ENCODE measurements at places on chromosomes 12 and 14. TPM values are rescaled to one million over a fixed set of nuclear protein-coding genes. Genes with fewer than 3 reads are reported as not detected.

The SLC38A6 gene
- 12.6 TPM for total RNA-seq

The SPTB gene
- total RNA-seq = 2.1 TPM

The CCDC175 gene
- total RNA-seq = not detected

The CLEC6A gene
- total RNA-seq = not detected

DNA sequence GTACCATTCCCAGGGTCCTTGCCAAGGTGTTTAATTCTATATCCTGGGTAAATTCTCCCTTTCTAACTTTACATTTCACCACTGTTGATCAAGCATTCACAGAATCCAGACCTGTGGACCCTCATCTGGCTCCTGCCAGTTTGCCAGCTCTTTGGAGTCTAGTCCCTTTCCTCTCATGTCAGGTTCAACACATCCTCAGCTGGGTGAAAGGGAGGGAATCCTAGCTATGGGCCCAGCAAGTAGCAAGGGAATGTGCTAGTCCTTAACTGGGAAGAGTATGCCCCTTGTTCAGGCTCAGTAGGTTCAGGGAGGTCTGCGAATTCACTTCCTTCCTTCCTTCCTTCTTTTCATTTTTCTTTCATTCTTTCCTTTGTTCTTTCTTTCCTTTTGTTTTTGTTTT, 38.2 kb upstream of the HMGA2 start:
- H3K4me1 ChIP-seq = peaks cover 10% of the 10 kb centered on the region
- no peak overlapping the region for H3K27ac ChIP-seq
- H3K27me3 ChIP-seq = no peaks in the 10 kb centered on the region
- DNase-seq = no peak
- no peaks in the 10 kb centered on the region for H3K36me3 ChIP-seq

DNA sequence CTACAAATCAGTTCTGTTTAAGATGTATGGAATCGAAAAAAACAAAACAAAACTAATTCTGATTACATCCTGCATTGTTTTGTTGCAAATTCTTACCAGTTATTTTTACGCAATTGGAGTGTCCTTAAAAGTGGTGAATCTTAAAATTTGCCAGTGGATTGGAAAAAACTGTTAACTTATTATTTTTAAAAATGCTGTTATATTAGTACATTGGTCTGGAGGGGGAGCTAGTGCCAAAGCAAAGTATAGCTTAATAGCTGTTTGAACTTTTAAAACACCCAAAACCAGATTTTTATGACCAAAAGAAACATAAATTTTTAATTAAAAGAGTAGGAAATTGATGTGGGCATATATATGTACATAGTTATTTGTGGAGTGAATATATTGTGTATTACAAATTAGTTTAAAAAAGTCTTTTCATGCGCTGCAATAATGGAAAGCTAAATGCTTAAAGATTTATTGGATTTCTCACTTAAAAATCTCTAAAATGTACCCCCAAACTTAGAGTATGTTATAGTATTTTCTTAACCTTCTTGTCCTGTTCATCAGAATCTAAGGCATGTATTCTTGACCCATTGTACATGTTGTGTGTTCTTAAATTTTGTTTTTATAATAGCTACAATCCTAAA, 2.5 kb downstream of the FUT8 start:
- peak; percentile 57 for DNase-seq
- H3K36me3 ChIP-seq = no peaks in the 10 kb centered on the region
- H3K4me3 ChIP-seq = no peak overlapping the region
- H3K27me3 ChIP-seq = no peaks in the 10 kb centered on the region

DNA sequence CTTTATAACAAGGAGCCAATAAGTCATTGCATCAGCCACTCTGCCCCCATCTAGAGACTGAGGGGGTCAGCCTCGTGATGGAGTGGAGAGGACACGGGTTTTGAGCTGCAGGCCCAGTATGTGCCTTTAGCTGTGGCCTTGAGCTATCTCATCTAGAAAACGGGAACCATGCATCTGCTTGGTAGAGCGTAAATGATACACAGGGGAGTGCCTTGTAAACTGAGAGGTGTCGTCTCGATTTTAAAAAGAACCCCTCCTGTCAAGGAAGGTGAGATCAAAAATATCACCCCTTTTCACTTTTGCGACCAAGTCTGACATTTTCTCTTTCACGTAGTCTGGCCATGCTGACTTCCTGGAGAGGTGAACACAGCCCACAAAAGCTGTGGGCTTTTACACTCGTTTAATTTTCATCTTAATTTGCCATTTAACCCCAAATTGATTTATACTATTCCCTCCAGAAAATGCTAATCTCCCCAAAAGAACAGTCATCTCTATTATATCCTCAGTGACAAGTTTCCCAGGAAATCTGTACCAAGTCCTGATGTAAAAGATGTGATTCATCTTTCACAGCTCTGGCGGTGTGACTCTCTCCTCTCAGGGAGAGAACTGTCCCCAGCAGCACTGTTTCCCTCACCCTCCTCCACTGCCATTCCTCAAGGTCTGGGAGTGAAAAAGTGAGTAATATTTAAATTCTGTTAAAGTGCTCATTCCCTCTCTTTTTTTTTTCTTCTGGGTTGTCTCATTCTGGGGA, 30.6 kb downstream of the VCPKMT start:
- H3K4me3 ChIP-seq = no peak overlapping the region
- H3K27ac ChIP-seq = peak overlapping the region; percentile 4
- no peaks in the 10 kb centered on the region for H3K27me3 ChIP-seq
- peak; percentile 52 for DNase-seq
- peaks cover 26% of the 10 kb centered on the region for H3K4me1 ChIP-seq

- no peak overlapping the region for H3K27ac ChIP-seq
- no peak overlapping the region for H3K4me3 ChIP-seq
- no peaks in the 10 kb centered on the region for H3K4me1 ChIP-seq
- DNase-seq = no peak
- H3K36me3 ChIP-seq = no peaks in the 10 kb centered on the region
Observed at GRCh38 chr12:111168009-111168900, 200.6 kb downstream of the PHETA1 start.

DNA sequence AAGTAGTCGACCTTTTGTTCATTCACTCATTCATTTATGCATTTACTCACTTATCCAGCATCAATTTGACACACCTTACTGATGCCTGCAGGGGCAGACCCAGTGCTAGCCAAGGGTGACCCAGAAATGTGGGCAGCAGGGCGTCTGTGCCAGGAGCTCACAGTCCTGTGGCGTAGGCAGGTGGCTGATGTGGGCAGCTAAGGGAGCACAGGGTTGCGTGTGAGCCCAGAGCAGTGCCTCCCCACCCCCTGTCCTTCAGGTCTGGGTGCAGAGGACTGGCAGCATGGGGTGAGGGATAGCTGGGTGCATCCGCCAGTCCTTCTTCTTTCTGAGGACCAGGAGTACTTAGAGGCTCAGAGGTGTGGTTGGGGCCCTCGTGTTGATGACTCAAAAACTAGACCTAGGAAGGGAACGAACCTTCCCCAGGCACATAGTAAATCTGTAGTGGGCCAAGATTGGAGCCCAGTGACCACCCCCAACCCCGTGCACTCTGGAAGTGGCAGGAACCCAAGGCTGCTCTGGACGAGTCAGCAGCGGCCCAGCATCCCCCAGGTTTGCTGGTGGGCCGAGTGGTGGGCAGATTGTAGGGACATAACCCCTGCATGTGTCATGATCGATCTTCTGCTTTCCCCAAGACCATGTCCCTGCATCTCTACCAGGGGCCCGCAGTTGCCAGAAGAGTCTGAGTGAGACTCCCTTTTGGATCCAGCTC, 63.9 kb downstream of the BEGAIN start:
- H3K27ac ChIP-seq = no peak overlapping the region
- no peak overlapping the region for H3K4me3 ChIP-seq
- peaks cover 1% of the 10 kb centered on the region for H3K36me3 ChIP-seq
- no peaks in the 10 kb centered on the region for H3K4me1 ChIP-seq
- DNase-seq = no peak
- H3K27me3 ChIP-seq = no peaks in the 10 kb centered on the region

DNA sequence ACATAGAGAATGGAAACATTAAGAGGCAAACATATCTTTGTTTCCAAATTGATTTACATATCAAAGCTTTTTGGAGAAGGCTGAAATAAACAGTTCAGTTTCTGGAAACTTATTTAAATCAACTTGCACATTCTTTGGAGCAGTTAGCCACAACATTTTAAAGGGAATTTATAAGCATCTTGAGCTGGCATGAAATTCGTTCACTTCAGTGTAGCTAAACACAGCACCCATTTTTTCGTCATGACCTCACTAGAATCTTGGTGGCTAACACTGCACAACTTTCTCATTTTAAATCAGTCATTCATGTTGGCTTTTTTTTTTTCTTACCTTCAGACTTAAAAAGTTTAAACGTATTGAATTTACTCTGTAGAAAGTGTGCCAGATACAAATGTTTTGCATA, 1139.9 kb upstream of the FLRT2 start:
- H3K27me3 ChIP-seq = no peaks in the 10 kb centered on the region
- DNase-seq = no peak
- no peak overlapping the region for H3K4me3 ChIP-seq
- no peaks in the 10 kb centered on the region for H3K36me3 ChIP-seq

All from MCF 10A (cell line).